RWPE1 (cell line): ENCODE measurements at places on chromosomes 5 and 9.
A peak's percentile ranks its signal among the peaks of the same experiment; 100 is the strongest.

DNA sequence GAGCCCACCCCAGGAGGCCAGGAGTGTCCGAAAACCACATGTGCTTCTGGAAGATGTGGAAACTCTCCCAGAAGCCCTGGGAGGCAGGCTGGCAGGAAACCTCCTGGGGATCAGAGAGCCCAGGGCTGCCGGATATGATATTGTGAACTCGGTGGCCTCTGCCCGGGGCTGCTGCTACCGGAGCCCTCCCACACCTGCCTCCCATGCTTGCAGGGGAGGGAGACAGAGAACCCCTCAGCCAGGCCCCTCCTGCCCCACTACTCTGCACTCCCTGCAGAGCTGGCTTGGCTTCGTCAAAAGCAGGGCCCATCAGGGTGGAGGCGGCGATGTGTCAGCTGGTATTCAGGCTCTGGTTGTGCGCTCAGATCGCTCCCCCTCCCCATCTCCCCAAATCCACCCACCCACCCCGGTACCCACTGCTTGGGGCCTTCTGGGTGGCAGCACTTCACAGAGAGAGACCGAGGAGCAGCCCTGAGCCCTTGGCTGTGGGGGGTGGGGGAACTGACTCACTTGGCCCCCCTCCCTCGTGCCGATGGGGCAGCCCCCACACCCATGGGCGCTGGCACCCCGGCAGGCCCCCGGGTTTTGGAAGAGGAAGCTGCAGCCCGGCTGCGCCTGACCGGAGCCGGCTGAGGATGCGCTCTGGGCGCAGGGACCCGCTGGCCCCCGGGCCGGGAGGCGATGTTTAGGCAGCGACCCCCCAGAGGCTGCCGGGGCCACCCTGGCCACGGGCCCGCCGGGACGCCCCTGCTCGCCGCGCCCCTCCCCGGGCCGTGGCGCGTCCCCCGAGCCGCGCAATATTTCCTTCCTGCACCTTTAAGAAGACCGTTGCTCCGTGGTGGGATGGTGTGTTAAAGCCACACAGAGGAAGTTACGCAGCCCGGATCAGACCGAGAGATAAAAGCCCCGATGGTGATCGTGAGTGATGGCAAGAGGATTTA is 786 bp upstream of the NTNG2 start:
- DNase-seq = peak; percentile 40

DNA sequence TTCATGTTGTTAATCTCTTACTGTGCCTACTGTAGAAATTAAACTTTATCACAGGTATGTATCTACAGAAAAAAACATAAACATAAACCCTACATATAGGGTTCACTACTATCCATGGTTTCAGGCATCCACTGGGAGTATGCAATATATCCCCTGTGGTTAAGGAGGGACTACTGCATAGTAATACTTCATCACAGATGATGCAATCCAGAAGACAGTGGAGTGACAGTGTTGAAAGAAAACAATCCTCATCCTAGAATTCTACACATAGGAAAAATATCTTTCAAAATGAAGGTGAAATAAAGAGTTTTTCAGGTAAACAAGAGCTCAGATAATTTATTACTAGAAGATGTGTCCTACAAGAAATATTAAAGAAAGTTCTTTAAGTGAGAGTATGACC is 105.9 kb downstream of the HOMER1 start:
- DNase-seq = no peak

DNA sequence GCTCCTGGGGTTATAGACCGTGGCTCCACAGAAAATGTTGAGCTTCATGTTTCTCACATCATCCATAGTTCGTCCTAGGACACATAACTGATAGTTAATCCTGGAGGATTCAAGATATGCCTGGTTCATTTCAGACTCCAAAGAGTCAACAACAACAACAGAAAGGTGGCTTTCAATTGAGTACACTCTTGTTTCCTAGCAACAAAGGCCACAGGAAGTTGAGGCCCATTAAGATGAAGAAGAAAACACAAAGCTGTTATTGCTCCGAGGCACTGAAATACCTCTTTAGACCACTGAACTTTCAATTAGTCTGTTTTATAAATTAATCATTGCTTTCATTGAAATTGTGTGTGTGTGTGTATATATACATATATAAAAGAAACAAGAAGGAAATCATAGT is 154.5 kb downstream of the YIPF5 start:
- no peak for DNase-seq

GRCh38 chr9:36187414-36187813 is 3.3 kb upstream of the CLTA start:
- DNase-seq = no peak

DNA sequence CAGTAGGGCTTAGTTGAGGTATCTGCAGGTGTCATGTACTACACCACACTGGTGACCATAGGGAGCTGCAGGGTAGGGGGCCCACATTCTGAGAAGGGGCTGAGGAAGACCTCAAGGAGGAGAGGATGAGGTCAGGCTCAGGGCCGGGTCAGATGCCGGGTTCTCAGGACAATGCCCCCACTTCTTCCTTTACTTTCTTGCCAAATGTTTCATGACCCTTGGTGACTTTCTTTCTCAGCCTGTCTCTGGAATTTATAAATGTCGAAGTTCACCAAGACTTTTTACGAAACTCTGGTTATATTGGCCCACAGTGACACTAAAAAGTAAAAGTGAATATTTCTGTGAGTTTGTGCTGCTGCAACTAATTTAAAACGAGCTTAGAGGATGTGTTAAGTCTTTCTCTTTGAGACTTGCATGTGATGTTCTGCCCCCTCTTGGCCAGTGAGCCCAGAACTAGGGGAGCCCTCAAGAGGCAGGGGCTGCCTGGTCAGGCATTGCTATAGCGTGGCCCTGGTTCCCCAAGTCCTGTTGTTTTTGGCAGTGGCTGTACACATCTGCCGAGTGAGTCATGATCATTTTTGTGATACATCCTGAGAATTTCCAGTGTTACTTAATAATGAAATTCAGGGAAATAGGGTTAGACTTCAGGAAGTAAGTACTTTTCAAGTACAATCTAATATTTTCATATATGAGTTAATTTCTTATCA is 11.2 kb downstream of the ACO1 start:
- DNase-seq = peak; percentile 79

DNA sequence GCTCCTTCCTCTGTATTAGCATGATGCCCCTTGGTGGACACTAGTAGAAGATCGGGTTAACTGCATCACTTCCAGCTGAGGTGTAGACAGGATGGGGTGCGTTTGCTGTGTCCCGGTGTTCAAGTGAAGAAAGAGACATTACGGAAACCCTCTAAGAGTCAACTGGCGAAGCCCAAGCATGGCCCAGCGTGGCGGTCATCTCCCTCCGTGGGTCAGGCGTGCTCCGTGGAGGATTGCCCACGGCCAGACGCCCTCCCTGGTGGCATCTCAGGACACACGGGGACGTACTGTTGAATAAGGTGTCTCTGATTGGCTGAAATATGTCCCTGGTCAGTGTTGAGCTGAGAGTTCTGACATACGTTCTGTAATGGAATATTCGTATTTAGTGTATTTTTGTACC is 119.5 kb upstream of the CACNA1B start:
- no peak for DNase-seq

- DNase-seq = no peak
Observed at GRCh38 chr9:93653760-93654159, 77.4 kb downstream of the PHF2 start.

- no peak for DNase-seq
Observed at GRCh38 chr5:171774418-171774817, 11.2 kb upstream of the SMIM23 start.

GRCh38 chr5:38417658-38418017 is 138.8 kb downstream of the LIFR start:
- DNase-seq = no peak

GRCh38 chr9:124251204-124251603 is 6.5 kb upstream of the NEK6 start:
- DNase-seq = no peak

GRCh38 chr9:111076519-111076918 is 38.2 kb upstream of the LPAR1 start:
- DNase-seq = no peak

- DNase-seq = no peak
Observed at GRCh38 chr9:87266697-87267096, 231.0 kb upstream of the DAPK1 start.

DNA sequence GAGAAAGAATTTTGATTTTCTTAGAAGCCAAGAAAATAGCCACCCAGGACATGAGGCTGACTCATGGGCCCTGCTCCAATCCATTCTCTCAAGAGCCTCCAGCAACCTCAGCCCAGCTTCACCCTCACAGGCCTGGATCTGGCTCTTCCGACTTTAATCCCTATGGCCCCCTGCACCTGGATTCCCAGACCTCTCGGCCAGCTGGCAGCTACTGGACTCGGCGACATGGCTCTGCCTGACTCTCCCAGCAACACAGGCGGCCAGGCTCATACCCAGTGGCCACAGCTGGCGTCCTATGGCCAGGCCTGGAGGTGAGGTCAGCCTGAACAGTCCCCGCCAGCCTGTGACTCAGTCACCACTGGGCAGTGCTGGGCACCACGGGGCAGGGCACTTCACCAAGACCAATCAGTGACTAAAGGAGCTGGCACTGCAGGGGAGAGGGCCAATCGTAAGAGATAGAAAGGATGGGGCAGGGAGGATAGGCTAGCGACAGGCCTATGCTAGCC is 6.2 kb upstream of the PDLIM4 start:
- DNase-seq = no peak

DNA sequence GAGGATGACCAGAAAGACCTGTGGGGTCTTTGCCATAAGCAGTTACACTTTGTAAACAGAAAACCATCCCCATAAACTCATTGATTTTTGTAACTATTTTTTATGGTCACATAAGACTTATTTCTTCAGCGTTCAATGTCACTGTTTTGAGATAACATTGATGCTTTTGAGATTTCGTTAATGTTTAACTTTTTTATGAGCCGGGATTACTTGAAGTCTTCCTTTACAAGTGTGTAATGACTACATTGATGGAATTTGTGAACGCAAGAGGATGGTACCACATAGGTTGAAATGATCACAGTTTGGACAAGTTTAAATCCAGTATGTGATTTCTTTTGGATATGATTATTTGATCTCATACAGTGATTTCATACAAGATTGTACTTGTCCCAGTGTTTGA is 1.8 kb downstream of the SLC12A2 start:
- DNase-seq = no peak

- DNase-seq = no peak
Observed at GRCh38 chr9:122821278-122821943, 7.0 kb downstream of the PDCL start.

- DNase-seq = no peak
Observed at GRCh38 chr5:160020964-160021363, 12.0 kb downstream of the TTC1 start.

GRCh38 chr5:98474782-98475181 is 298.7 kb upstream of the RGMB start:
- DNase-seq = no peak

DNA sequence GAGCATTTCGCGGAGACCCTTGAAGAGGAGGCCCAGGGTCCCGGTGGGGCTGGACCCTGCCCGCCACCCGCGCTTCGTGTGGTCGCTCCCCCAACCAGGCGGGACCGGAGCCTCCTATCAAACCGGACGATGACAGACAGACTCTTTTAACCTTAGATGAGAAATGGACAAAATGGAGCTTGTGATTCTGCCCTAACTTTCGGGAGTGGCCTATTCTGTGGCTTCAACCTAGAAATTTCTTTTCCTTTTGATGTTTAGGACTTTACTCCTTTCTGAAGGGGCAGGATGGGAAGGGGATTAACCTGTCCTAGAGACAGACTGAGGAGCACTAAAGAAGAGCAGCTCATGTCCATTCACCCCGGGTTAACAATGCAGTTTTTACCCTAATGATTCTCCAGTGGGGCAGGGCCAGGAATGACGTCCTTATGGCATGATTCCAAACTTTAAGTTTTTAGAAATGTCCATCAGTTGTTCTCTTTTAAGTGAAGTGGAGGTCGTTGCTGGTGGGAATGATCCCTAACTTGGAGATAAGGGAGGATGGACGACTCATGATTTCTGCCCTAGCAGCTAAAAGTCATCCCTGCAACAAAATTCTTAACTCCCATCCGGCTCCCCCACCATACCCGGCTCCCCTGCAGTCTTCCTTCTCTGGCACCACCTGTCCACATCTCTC is 1.0 kb downstream of the NIPSNAP3A start:
- peak; percentile 65 for DNase-seq

DNA sequence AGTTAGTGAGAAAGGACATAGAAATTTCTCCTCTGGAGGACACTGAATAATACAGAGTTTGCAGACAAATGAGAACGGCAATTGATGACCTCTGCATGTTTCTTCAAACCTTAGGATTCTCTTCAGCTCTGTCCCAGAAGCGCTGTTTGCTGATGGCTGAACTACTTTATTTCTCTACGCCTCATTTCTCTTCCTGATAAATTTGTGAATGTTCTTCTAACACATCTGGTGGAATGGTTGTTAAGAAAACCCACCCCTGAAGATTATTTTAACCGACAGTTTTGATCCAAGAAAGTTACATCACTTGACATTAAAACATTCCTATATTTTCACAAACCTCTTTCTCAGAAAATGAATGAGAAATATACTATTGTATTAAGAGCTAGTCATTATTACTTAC is 1150.6 kb downstream of the DTWD2 start:
- no peak for DNase-seq

DNA sequence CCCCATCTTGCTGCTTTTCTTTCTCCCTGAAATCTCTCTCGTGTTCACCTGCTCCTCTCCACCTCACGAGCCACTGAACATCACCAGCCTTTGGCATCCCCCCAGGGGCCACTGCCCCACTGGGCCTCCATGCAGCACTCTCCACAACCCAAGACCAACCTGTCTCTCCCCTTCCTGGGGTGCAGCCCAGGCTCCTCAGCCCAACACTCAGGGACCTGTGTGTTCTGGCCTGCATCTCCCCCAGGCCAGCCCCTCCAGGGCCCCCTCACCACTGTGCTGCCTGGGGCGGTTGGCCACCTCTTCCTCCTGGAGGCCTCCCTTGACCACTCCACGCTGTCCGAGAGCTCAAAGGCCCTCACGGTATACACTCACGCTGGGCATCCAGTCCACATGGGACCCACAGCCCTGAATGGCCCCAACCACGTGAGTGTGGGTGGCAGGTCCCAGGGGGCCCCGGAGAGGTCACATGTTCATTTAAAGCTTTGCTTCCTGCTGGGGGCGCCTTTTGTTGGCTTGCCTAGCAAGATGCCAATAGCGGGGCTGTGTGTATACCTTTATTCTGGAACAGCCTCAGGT is 453 bp upstream of the DOK3 start:
- no peak for DNase-seq

- no peak for DNase-seq
Observed at GRCh38 chr9:119639287-119639955, 270.2 kb upstream of the BRINP1 start.

GRCh38 chr9:16043756-16044578 is 491.1 kb downstream of the CCDC171 start:
- DNase-seq = no peak

DNA sequence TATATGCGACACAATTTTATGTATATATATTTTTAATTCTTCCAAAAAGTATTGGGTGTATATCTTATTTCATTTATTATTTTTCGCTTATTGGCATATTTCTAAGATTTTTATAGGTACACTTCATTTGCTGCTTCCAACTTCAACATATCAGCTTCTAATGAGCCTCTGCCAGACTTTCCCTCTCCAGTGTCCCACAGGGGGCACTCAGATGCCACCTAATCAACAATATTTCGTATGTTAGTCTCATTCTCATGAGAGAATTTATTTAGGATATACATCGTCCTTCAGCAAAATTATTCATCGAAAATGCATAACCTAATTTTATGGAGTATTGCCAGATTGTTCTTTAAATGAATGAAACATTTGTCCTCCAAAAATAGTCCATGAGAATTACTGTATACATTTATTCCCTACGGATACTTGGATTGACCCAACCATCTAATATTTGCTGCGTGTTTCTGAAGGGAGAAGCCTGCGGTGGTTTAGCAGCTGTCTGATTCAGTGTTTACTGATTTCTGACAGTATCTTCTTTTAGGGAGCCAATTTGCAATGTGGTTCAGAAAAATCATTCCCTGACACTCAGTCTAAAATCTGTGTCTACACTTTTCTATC is 100.6 kb upstream of the SELENOP start:
- DNase-seq = peak; percentile 65

GRCh38 chr5:133205204-133205603 is 153.4 kb downstream of the HSPA4 start:
- no peak for DNase-seq
